Prostate gland (tissue), 2 donors: ENCODE measurements at places on chromosomes 16 and 17. TPM values are rescaled to one million over a fixed set of nuclear protein-coding genes. Genes with fewer than 3 reads are reported as not detected.

NEUROD2 gene
- 0.17 TPM for total RNA-seq

GAA gene
- total RNA-seq = 217 TPM

- no peak for DNase-seq
- no peaks in the 10 kb centered on the region for H3K4me1 ChIP-seq
- H3K27ac ChIP-seq = no peak overlapping the region
- no peak overlapping the region for H3K4me3 ChIP-seq
- no peaks in the 10 kb centered on the region for H3K27me3 ChIP-seq
- no peaks in the 10 kb centered on the region for H3K36me3 ChIP-seq
Observed at GRCh38 chr16:30885196-30885595, 8.7 kb downstream of the BCL7C start.

- H3K4me3 ChIP-seq = no peak overlapping the region
- DNase-seq = no peak
- H3K27me3 ChIP-seq = no peaks in the 10 kb centered on the region
- H3K36me3 ChIP-seq = no peaks in the 10 kb centered on the region
- no peaks in the 10 kb centered on the region for H3K4me1 ChIP-seq
Observed at GRCh38 chr16:24966031-24966430, 49.1 kb downstream of the ARHGAP17 start.

DNA sequence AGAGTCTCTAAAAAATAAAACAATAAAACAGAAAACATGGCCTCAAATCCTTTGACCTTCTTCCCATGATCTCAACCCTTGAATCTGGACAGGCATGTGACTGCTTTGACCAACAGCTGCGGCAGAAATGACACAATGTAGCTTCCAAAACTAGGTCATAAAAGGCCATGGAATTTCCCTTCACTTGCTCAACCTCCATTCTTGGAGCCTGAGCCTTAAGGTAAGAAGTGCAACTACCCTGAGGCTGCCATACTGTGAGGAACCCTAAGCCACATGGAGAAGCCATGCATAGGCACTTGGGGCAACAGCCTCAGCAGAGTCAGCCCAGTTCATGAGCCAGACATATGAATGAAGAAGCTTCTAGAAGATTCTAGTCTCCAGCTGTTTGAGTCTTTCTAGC lies 75.7 kb upstream of the BRD7 start:
- no peaks in the 10 kb centered on the region for H3K27me3 ChIP-seq
- no peak overlapping the region for H3K4me3 ChIP-seq
- H3K4me1 ChIP-seq = no peaks in the 10 kb centered on the region
- no peak for DNase-seq

DNA sequence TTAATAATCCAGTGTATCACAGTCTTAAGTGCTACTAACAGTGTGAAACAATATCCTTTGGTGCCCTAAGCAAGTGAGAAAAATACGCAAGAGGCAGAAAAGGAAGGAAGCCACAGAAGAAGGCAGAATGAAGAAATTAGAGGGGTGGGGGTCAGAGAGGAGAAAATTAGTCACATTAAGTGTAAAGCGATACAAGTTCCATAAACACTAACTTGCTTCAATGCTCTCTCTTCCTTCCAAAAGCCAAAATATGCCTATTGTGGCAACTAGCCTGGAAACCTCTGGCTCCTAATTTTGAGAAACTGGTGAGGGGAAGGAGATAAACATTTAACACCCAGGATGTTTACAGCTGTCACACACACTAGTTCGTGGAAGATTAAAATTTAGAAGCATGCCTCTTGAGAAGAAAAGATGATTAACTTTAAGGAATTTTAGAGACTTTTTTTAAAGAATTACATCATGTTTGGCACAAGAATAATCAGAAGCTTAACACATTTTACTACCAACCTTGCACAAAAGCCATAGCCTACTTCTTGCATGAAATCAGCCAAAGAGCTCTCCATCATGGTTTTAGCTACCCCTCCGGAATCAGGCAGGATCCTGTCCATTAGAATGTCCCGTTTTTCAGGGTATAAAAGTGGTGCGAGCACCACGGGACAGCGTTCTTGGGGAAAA lies 44.7 kb downstream of the CNOT1 start:
- no peaks in the 10 kb centered on the region for H3K27me3 ChIP-seq
- peaks cover 7% of the 10 kb centered on the region for H3K36me3 ChIP-seq
- no peaks in the 10 kb centered on the region for H3K4me1 ChIP-seq
